Tibial nerve (tissue), 4 donors: ENCODE measurements at places on chromosomes 2 and 18. TPM values are rescaled to one million over a fixed set of nuclear protein-coding genes. Genes with fewer than 3 reads are reported as not detected.

Gene IL1B
- 0.39 TPM for total RNA-seq

Gene CNTNAP5
- 0.22 TPM for total RNA-seq

Gene UGT1A10
- total RNA-seq, result not detected

Gene STPG4
- 2.6 TPM for total RNA-seq

Gene TRIM43
- not detected for total RNA-seq

Gene MERTK
- 61.8 TPM for total RNA-seq

Gene KCNK3
- total RNA-seq, result 6.9 TPM

Gene CCDC74B
- total RNA-seq, result 20.1 TPM

Gene ANKRD23
- 8.6 TPM for total RNA-seq

Gene MC5R
- total RNA-seq, result not detected

Gene RAB6D
- total RNA-seq, result not detected

Gene LRRTM1
- 1.5 TPM for total RNA-seq

Gene STEAP3
- total RNA-seq, result 8.0 TPM

Gene LRRFIP1
- total RNA-seq, result 95.4 TPM

Gene RTP5
- total RNA-seq, result not detected

Gene MBD2
- total RNA-seq, result 36.5 TPM
